NCI-H524 (cell line): ENCODE measurements at places on chromosomes 5 and 9.

- DNase-seq = no peak
Observed at GRCh38 chr9:15729507-15729906, 176.7 kb downstream of the CCDC171 start.

- no peak for DNase-seq
Observed at GRCh38 chr9:133199648-133200321, 9.3 kb downstream of the OBP2B start.

GRCh38 chr5:82597437-82597836 lies 319.3 kb upstream of the RPS23 start:
- no peak for DNase-seq

- no peak for DNase-seq
Observed at GRCh38 chr5:32228816-32229215, 54.7 kb upstream of the GOLPH3 start.

DNA sequence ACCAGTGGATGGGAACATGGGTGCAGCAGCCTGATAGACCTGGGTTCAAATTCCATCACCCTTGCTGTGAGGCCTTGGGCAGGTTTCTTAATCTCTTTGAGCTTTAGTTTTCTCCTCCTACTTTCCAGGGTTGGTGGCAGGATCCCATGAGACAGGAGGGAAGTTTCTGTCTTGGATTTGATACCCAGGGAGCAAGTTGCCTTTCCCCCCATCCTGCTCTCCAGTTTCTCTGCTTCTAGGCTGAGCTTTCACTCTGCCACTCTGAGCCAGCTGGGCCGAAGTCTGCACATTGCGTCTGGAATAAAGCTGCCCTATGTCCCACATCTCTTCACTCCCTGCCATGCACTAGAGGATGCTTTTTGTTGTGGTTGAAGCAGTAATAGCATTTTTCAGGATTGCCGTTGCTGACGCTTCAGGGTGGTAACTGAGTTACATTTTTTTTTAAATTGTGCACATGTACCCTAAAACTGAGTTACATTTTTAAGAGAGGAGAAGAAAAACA lies 40.5 kb upstream of the ANGPTL2 start:
- DNase-seq = no peak

- DNase-seq = no peak
Observed at GRCh38 chr5:10555277-10555684, 8.6 kb upstream of the ANKRD33B start.
